ENCODE measurements at places on chromosomes 4 and X.

DNA sequence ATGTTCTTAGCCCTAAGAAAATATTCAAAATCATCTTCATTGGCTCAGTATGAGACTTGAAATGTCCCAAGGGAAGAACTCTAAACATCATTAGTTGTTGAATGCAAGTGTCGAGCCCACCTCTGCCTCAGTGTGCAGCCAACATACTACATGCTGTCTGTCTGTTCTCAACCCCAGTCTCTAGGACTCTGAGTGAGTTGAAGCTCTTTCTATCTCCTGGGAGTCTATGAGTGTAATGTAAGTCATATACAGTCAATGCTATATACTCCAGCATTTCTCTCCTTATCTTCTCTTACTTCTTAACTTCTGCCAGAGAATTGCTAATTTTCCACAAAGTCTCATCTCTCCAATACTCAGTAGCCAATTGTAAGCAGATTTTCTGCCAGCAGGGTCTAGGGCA lies 61.3 kb downstream of the SPATA18 start:
- no peak for DNase-seq

GRCh38 chr4:169236873-169237626 lies 33.7 kb downstream of the SH3RF1 start:
- no peak for DNase-seq

DNA sequence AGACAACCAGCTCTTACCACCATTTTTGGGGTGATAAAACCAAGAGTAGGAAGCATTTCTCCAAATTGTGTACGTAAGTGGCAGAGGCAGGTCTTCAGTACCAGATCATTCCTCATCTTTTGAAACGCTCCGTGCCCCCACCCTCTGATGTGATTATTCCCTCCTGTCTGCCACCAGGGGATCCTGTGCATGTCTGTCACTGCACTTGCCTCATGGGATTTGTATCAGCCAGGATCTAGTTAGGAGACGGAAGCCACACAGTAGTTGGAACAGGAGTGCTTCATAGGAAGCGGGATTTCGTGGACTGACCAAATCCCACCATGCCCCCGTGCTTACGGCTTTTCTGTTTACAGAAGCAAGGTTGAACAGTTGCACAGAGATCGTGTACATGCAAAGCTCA lies 75.5 kb downstream of the SHROOM2 start:
- DNase-seq, result no peak

DNA sequence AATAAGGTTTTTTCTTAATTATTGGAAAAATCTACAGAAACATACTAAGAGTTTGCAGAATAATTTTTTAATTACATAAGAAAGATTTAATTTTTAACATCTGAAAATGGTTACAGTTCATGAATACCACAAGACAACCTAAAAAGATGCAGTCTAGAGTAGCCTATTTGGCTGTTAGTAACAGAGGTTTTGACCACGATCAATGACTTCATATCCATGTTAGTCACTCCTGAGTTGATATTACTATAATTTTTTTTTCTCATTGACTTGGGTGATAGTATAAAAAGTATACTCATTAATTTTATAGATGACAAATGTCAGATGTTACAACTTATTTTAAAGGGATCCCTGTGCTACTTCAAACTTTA lies 272.5 kb downstream of the DCTD start:
- no peak for DNase-seq

DNA sequence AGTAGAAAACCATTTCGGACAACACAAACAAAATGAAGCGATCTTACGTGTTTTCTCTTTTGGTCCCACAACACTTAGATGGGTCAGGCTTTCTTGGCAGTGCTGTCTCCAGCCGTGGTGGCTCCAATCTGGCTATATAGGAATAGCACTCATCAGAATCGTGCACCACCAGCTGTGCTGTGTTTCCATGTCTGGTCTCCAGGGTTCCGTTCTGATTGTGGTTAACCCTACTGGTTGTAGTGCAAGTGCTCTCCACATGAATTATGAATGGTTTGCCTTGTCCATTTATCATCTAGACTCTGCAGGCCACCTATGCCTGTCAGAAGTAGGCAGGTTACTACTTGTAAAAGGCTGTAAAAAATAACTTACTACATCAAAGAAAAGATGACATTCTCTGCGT lies 536.3 kb downstream of the IQCM start:
- no peak for DNase-seq

DNA sequence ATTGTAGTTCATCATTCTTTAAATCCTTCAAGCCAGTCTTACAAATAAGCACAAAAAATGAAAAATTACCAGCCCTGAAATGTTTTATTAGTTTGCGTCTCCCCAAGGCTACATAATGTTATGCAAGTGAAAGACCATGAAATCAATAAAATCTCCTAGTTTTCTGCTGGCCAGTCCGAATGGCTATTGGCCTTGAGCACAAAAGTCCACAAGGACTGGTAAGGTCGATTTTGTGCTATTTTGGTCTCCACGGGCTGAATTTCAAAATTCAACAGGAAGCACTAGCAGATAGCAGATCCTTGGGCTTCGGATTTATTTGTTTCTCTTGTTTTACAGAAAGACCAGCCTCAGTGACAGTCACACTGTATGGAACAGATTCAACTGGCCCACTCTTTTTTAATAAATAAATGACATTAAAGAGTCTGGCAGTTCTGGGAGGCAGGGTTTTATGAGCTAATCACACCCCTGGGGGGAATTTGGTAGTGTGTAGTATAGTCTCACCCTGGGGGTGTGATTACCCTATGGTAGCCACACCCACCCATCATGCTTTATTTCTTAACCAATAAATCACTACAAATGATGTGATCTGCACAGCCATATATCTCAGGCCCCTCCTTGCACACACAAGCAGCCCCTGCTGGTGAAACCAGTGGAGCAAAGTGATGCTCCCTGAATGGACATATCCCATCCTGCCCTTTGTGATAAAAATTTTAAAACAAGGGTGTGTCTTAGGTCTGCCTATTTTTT lies 51.1 kb upstream of the TMEM33 start:
- no peak for DNase-seq

DNA sequence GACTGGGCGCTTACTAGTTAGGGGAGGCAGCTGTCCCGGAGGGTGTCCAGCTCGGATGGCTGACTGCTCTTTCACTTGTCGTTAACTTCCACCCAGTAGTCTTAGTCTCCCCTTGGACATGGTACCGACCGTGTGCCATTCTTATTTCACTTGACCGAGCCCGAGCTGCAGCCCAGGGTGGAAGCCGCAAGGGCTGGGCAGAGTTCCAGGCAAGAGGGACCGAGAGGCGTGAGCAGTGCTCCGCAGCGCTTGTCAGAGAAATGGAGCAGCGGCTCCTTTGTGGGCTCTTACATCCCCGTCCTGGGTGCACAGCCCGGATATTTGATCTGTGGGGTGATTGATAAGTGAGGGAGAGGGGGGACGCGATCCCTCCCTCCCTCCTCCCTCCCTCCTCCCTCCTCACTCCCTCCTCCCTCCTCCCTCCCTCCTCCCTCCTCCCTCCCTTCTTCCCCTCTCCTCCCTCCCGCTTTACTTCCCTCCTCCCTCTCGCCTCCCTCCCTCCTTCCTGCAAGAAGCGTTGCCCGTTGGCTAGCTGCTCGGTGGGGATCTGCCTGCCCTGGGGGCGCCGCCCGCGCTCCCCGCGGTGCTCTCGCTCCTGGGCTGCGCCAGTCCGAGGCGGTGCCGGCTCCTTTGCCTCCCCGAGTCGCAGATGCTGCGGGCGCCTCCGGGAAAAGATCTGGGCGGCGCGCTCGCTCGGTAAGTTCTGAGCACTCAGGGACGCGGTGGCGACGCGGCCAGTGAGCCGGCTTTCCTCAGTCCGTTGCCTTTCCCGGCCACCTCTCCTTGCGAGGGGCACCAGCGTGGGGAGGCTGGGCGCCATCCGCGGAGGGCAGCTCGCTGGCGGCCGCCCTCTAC lies at the start of gene SLITRK2:
Gene SLITRK2 (plus strand): TSS at position 499 of the 855 bp plus-strand sequence. CDS start 4,597 bp downstream, outside the sequence.
- no peak for DNase-seq

GRCh38 chr4:5200513-5200912 lies 149.2 kb downstream of the STK32B start:
- DNase-seq, result no peak

- DNase-seq, result no peak
These were observed 174.2 kb upstream of the DMD start for GRCh38 chrX:33385546-33385945.

- peak; percentile 36 for DNase-seq
These were observed 72.1 kb upstream of the ETNPPL start for GRCh38 chr4:108834835-108835384.

GRCh38 chrX:120517936-120518335 lies 42.8 kb downstream of the CUL4B start:
- DNase-seq, result no peak

DNA sequence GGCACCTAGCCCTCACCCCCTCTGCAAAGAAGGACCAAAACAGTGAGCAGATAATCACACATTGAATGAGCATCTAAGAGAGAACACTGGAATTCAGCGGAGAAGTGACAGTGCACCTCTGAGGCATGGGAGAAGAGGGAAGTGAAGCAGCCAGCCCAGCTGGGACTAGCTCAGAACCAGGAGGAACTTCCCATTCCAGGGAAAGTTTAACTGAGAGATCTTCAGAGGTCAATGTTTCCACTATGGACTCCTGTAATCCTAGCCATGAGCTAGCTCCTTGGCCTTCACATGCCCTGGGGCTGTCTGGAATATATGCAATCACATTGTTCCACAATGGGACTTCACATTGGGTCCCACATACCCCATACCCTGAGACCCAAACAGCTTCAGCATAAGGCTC lies 24.4 kb downstream of the TLR6 start:
- DNase-seq, result no peak

DNA sequence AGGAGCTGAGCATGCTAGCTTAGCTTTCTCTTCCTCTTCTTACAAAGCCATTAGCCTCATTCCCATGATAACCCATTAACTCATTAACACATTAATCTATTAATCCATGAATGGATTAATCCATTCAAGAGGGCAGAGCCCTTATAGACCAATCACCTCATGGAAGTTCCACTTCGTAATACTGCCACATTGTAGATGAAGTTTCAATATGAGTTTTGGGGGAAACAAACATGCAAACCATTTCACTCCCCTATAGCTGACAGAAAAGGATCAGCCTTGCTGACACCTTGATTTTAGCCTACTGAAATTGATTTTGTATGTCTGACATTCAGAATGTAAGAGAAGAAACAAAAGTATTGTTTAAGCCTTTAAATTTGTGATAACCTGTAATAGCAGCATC lies 251.8 kb upstream of the GALNTL6 start:
- DNase-seq, result no peak

DNA sequence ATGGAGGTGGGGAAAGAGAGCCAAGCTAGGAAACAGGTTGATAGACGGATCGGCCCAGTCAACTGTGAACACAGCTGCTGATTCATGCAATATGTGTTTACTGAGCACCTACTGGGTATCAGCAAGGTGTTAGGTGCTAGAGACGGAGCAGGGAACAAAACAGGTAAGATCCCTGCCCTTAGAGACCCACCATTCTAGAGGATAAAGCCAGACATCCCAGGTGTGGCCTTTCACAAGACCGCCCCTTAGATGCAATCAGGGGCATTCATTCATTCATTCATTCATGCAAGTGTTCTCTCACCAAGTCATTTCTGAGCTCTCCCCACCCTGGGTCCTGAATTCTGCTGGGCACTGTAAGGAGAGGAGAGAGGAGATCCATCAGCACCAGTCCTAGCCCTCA lies 20.2 kb upstream of the MTM1 start:
- no peak for DNase-seq

- no peak for DNase-seq
These were observed 60.9 kb upstream of the CLCN4 start for GRCh38 chrX:10095698-10096432.

DNA sequence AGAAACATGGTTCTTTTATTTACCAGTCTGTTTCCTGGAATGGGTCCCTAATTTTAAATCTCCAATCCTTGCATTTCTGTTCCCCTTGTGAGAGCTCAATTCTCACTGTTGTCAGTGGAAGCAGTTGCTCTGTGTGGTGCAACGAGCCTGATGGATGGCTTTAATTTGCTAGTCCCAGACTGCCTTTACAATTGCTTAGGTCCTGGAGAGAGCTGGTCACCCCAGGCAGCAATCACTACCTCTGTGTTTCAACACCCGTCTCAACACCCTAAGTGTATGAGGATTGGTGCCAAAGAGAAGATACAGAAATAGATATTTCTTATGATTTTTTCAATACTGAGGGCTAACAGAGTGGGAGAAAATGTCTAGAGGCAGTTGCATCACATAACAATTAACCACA lies 873.8 kb downstream of the GLUD2 start:
- no peak for DNase-seq

- no peak for DNase-seq
These were observed 64.4 kb downstream of the HAUS3 start for GRCh38 chr4:2177443-2178093.

GRCh38 chr4:85128246-85129204 lies 162.0 kb upstream of the WDFY3 start:
- DNase-seq, result peak; percentile 2

DNA sequence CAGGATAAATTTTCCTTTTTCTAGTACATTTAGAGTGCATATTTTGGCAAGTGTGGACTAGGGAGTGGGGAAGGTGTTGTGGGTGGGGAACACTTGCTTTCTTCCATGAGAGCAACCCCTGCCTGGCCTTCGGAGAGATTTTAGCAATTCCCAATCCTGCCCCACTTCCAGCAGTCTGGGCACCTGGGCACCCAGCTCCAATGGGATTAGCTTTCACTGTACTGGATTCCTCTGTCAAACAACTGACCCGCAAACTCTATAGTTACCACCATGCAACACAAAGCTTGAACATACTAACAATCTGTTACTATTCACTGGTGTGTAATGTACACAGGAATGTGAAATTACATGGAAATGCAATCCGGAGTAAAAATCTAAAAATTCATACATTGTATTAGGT lies 50.3 kb downstream of the SH3RF1 start:
- DNase-seq, result no peak

- DNase-seq, result no peak
These were observed 66.1 kb upstream of the EFNB1 start for GRCh38 chrX:68762766-68763165.

GRCh38 chrX:133610056-133610455 lies 194.8 kb upstream of the GPC4 start:
- no peak for DNase-seq

DNA sequence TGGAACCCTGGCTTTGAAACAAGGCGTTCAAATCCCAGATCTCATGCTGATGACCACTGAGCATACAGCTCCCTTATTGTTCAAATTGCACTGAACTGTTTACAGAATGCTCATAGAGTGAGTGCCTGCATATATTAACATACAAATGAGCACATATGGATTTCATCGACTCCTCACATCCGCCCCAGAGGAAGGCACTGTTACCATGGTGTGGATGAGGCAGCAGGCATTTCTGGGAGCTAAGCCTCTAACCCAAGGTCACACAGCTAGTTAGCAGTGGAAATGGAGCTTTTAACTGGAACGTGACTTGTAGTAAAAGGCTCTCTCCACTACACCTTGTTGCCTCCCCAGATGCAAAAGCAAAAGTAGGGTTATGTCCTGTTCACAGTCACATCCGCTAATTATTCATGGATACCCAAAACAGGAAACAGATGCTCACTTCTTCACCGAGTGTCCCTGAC lies 289.7 kb downstream of the STK32B start:
- DNase-seq, result no peak

- DNase-seq, result peak; percentile 61
These were observed 34.7 kb downstream of the DLG3 start for GRCh38 chrX:70479247-70479921.

DNA sequence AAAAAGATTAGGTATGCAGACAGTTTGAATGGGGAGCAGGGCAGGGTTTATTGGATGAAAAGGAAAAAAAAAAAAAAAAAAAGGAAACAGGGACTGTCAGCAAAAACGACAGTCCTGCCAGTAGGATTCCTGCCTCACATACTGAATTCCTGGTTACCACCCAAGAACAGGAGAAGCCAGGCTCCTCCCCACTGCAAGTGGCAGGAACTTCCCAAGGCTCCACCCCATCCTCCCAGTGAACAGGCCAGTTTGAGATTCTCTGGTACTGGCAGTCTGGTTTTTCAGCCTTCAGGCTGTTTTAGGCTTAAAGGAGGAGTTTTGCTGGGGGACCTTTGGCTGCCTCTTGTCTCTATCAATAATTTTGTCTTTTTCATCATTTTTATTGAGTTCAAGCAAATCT lies 360.0 kb upstream of the CXorf51A start:
- DNase-seq, result no peak
